GM04503 (cell line): ENCODE measurements at places on chromosomes 4 and X.

DNA sequence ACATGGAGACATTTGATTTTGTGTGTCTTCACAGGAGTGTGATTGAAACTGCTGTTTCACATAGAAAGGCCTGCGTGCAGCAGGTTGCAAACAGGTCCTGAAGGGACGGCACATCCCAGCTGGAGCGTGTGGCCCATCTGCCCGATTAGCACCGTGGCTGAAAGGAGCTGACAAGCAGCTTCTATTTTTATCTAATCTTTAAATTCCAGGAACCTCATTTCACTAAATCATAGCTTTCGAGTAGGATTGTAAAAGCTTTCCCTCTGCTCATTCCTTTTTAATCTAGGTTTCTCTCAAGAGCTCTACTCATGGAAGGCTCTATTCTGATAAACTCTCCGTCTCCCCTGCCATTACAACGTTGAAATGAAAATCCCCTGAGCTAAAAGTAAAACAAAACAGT is 106.8 kb downstream of the FSTL5 start:
- no peak for DNase-seq

GRCh38 chrX:20315140-20315539 is 48.4 kb upstream of the RPS6KA3 start:
- no peak for DNase-seq

DNA sequence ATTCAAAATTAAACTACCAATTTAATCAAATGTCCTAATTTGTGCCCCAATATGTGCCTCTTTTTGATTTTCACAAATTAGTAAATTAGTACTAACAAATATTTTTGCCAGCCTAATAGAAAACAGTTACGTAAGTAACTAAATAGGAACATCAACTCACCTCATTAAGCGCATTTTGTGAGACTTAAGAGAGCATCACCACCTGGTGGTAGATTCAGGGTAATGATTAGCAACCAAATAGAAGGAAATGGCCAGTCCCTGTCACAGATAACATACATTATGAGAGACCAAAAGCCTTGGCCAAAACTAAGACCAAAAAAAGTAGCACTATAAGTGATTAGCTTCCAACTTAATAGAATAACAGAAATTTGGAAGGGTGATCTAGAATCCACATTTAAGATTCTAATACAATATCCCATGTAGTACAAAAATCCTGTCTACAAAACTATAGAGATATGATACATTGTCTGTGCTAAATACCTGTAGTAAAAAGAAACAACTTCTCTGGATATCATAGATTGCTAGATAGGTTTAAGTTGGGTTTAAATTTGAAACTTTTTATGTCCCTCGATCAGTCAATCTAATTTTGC is 46.7 kb downstream of the C4orf46 start:
- DNase-seq, result no peak

- DNase-seq, result no peak
Observed at GRCh38 chr4:112540695-112541094, 24.7 kb upstream of the NEUROG2 start.

DNA sequence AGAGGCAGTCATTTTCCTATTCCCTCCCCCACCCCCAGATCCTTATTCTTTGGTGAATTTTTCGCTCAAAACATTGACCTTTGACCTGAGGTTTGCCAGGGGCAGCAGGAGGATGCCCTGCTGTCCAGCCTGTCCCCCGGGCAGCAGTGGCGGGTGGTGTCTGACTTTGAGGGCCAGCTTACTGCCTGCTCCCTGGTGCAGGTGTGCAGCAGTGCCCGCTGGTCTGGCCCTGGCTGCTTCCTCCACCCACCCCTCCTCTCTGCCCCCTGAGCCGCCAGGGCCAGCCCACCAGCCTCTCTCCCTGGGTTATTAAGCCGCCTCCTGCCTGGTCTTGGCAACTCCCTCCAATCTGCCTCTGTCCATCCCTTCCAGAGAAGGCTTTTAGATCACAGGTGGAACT is 40.8 kb upstream of the GRPEL1 start:
- no peak for DNase-seq

- peak; percentile 81 for DNase-seq
Observed at GRCh38 chrX:45758319-45758718, 557.6 kb upstream of the DIPK2B start.

DNA sequence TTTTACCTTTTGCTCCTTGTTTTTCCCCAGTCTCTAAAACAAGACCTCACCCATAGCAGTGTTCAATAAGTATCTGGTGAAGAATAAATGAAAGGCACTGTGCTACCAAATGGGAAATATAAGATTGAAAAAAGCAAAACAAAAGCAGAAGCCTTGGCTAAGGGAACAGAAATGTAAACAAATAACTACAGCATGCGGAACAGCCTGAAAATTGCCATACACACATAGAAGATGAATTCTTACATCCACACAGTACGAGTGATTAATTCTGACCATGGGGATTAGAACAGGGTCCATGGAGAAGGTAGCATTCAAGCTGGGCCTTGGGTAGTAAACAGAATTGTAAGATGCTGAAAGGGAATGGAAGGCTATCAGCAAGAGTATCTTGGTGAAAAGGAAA is 40.5 kb downstream of the TMEM150C start:
- DNase-seq, result no peak

DNA sequence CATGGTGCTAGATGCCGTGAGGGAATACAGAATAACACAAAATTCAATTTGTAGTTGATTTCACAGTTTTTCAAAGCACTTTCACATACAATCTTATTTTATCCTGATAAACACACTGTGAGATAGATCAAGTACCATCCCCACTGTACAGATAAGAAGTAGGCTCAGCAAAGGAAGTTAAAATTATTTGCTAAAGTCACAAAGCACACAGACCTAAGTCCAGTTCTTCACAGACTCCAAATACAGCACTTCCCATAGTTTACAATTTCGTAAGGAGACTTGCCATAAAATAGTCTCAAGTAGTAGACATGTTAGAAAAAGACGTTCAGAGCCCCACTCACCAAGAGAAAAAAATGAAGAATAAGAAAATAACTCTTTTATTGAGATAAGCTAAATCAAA is 7.8 kb upstream of the CUL4B start:
- no peak for DNase-seq

- no peak for DNase-seq
Observed at GRCh38 chr4:25100710-25101109, 59.5 kb downstream of the SEPSECS start.

DNA sequence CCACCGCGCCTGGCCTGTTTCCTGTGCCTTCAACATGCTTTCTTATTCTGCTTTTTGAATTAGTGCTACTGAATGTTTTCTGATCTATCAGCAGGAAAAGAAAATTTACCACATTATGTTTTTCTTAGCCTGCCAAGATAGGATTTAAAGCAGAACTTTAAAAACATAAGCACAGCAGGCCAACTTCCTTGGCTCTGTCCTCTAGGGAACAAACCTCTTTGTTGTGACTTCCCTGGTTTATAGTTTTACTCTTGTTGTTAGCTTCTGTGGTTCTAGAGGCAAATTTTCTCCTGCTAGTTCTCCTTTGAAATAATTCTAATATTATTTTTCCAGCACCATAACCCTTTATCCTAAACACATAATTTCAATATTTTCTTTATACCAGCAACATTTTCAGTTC is 605.1 kb downstream of the ADGRL3 start:
- DNase-seq, result no peak

- DNase-seq, result no peak
Observed at GRCh38 chr4:84099599-84099998, 399.5 kb downstream of the NKX6-1 start.

DNA sequence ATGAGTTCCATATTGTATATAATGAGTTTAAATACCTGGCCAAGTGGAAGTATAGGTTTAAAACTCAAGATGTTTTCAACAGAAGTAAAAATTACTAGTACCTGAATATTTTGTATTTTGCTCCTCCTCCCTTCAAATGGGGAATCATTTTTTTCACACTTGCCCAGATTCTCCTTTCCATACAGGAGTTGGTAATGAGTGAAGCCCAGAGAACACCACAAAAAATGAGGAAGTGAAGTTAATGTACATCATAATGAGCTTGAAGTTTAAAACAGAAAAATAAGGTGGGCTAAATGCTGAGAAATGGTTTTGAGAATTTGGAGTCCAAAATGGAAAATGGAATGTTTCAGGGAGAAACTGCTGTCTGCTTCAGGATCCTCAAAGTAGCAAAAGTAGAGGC is 364.8 kb upstream of the EMCN start:
- no peak for DNase-seq

- peak; percentile 21 for DNase-seq
Observed at GRCh38 chr4:170386971-170387370, 297.2 kb upstream of the AADAT start.

GRCh38 chr4:114087596-114088230 is 108.3 kb upstream of the ARSJ start:
- peak; percentile 71 for DNase-seq

GRCh38 chr4:153170407-153170806 is 33.8 kb upstream of the TRIM2 start:
- no peak for DNase-seq

- DNase-seq, result no peak
Observed at GRCh38 chrX:9396930-9397329, 67.9 kb upstream of the TBL1X start.

DNA sequence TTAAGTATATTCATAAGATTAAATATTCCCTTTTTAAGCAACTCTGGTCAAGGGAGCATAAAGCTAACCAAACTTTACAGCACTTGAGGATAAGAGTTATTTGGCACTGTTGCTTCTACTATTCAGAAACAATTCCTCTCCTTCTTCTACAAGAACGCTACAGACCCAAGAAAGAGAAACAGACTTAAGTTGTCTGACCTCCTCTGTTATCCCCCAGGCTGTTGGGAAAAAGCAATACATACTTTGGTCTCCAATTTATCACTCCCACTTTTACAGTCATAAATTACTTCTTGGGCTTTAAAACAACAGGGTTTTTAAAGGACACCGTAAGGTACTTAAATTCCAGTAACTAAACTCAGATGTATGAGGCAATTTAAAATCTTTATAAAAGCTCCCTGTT is 147.4 kb downstream of the COL25A1 start:
- DNase-seq, result no peak

DNA sequence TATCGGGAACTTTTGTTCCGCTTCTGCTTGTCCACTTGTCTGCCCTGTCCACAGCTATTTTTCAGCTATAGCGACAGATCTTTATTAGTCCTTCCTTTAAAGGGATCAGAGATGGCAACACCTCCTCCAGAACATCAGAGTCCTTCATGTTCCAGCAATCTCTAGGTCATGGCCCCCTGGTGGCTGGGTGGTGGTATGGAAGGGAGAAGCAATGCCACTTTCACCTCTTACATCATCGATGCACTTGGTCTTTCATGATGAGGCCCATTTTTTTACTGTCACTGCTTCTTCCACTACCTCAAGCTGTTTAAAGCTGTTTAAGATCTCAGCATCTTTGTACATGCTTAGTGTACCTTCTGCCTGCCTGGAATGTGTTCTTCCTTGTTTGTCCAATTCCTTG is 106.7 kb downstream of the ARHGAP6 start:
- no peak for DNase-seq

- DNase-seq, result no peak
Observed at GRCh38 chr4:15233626-15234025, 194.2 kb upstream of the C1QTNF7 start.

GRCh38 chr4:96056346-96056934 is 216.5 kb downstream of the PDHA2 start:
- no peak for DNase-seq

DNA sequence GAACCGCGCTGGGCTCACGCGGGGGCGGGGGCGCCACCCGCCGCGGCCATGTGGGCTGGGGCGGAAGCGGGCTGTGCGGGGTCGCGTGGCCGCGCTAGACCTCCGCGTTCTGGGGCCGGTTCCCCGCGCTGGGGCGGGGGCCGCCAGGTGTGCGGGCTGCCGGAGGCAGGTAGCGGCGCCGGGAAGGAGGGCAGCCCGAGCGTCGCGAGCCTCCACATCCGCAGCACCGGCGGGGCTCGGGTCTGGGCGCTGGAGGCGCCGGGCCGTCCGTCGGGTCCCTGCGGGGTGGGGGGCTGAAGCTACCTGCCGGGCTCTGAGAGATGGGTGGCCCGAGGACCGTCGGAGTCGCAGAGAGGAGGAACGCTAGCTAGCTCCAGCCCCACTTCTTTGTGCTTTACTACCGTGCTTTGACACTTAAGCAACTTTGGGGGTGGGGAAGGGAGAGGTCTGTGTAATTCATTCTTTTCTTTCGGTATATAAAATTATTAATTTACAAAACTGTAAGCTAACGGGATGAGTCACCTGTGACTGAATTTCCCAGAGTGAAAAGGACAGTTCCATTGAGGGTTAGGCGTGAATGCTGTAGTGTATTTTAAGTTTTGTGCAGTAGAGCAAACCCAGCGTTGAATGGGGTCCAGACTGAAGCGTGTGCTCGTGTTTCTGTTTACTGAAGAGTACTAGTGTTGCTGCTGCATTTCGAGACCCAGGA is 689 bp downstream of the METAP1 start:
- peak; percentile 4 for DNase-seq

DNA sequence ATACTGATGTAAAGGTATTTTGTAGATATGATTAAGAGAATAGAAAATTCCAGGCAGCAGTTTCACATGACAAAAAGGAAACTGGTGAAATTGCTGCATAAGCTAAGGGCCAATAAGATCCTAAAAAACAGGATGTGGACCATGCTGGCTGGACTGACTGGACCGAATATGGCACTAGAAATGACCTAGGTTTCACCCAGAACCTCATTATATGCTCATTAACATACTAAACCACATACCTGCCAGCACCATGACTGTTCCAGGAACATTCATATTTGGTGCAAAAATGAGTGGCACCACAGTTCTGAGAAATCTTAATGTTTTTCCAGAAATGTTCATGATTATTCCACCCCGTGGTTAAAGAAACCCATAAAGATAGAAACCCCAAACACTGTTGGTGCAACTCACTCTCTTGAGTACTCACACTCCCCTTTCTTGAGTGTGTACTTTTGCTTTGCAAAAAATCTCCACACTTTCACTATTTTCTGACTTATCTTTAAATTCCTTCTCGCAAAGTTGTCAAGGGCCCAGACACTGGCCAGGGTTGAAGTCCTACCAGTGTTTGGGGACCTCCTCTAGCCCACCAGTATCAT is 74.0 kb downstream of the FANCB start:
- no peak for DNase-seq

DNA sequence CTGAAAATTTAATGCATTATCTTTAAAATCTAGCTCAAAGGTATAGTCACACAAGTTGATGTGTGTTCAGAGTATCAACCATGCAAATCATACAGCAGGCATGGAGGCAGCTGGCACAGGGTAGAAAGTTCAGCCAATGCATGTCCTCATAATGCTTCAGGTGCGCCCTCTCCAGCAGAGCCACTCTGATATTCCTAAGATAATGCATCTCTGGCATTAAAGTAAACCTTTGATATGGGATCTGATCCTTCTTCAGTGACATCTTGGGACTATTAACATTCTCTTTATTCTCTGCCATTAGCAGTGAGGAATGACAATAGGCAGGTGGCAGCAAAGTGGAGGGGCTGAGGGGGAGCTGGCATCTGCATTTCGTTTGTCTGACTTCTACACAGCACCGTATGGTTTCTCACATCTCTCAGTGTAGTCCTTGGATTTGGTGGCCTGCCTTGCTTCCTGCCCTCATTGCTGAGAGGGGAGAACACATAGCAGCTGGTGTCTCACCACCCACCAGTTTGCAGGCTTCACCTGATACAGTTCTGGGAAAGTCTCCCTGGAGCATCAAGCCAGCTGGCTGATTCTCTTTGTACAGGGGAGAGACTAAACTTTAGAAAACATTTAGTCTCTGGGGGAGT is 168.7 kb upstream of the TBC1D9 start:
- DNase-seq, result no peak

- DNase-seq, result no peak
Observed at GRCh38 chr4:155722816-155723499, 35.9 kb upstream of the GUCY1B1 start.
